ENCODE measurements at places on chromosomes 5 and 9.

GRCh38 chr9:132763574-132763973 lies 93.3 kb downstream of the GTF3C4 start:
- no peak for DNase-seq

GRCh38 chr5:137705106-137705505 lies 30.8 kb downstream of the KLHL3 start:
- peak; percentile 50 for DNase-seq

DNA sequence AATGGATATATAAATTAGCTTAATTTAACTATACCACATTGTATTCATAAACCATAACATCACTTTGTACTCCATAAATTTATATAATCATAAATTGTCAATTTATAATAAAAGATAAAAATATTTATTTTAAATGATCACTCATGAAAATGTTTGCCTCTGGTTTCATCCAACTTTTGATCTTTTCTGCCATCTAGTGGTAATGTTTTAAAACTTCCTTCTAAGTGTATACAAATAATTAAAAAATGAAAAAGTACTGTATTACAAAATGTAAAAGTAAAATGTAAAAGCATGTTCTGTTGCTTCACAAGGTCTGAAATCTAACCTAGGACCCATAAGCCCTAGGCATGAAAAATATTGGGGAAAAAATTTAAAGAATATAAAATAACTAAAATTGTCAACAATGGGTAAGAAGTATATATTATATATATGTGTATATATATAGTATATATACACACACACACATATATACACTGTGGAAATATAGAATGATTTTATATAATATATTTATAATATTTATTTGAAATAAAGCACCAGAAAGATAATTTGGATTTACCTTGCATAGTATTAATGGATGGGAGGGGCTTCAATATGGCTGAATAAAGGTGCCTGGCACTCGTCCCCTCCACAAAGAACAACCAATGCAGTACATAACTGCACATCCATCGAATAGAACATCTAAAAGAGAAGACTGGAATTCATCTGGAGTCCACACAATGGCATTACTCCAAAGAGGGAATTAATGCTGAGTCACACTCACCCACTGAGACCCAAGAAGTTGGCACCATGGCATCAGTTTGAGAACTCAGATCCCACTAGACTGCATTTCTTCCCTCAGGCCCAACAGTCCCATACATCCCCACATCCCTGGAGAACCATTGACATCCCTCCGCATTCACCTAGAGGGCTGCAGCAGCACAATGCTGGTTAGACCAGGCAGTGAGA lies 32.5 kb downstream of the ANXA1 start:
- peak; percentile 57 for DNase-seq

DNA sequence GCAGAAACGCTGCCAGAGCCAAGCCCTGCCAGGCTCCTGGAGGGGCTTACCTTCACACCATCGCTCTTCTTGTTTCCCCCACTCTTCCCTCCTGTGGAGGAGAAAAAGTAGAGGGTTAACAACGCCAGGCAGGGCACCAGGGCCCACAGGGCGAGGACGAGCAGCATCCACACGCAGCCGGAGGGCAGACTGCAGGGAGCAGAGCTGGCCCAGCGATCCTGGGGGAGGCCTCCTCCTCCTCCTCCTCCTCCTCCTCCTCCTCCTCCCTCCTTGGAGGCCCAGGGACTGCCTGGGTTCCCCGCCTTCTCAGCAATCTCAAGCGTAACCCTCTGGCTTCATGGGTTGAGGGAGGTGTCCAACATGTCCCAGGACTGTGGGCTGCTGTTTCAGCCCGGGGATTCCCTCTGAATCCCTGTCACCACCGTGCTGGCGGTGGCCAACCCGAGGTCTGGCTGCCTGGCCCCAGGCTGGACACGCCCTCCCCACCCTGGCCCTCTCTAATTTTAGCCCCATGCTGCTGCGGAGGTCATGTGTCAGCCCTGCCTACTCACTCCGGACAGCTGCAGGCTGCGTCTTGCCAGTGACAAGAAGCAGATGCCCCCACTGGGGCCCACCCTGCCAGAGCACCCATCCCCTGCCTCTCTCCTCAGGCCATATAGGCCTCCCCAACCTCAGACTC lies 44.3 kb downstream of the CAMK2A start:
- peak; percentile 61 for DNase-seq

GRCh38 chr9:95366731-95367325 lies 49.3 kb upstream of the FANCC start:
- DNase-seq: no peak

GRCh38 chr5:181173027-181173419 lies 25.6 kb downstream of the OR2V2 start:
- no peak for DNase-seq
